AG04449 (cell line): ENCODE measurements at places on chromosomes 16 and 17.

DNA sequence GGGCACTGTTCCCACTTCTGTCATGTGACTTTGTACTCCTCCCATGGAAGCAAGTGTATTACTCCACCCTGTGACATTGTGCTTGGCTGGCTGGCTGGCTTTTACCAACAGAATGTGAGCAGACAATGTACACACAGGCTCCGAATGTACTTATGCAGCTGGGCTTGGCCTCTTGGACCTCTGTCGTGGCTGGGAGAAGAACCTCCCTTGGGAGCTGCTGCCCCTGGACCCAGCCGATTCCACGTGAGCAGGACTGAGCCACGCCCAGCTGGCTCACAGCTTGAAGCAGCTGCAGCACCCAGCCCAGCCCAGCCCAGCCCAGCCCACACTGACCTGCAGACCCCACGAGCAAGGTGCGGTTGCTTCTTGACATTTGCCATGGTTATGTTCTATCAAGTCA is 177.5 kb downstream of the RBFOX3 start:
- DNase-seq, result no peak

- DNase-seq, result no peak
Observed at GRCh38 chr17:74758848-74759168, 10.4 kb downstream of the NHERF1 start.

DNA sequence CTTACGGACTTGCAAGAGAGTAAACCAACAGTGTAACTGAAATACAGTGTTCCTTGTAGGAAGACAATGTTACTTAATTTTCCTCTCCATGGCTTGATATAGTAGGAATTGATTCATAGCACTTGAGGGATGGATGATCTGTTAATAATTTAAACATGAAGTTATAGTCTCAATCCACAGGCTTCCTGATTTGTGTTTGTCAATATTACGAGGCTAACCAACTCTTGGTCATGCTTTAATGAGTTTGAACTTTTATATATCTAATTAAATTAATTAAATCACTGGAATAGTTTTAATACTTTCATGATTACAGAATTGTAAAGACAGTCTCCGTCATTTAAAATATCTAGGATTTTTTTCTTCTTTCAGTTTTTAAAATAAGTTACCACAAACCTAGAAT is 112.0 kb upstream of the HAS3 start:
- DNase-seq, result no peak

DNA sequence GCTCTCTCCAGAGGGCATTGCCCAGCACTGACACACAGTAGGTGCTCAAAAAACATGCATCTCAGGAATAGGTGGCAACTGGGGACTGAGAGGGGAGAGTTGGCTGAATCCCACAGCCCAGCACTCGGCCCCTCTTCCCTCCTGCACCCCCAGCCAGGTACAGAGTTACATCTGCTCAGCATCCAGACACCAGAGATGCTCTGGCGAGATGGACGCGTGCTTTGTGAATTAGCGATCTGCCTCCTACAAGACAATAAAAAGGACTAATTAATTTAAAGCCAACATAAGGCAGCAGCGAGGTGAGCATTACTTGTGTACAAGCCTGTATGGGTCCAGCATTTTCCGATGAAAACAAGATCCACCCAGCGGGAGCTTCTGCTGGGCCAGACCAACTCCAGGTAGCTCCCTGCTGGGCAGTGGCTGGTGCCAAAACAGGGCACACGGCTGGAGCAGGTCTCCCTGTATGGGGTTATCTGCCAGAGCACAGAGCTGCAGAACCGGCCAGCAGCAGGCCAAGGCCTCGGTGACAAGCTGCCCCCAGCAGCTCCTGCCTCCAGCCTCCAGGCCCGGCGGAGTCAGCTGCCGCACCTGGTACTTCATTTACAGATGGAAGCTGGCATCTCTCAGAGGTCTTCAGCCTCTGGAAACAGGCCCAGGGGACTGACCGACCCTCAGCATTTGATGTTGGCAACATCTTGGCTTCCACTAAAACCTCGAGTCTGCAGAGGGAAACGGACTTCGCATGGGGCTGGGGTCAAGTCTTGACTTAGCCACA is 219.7 kb upstream of the SDK2 start:
- no peak for DNase-seq

DNA sequence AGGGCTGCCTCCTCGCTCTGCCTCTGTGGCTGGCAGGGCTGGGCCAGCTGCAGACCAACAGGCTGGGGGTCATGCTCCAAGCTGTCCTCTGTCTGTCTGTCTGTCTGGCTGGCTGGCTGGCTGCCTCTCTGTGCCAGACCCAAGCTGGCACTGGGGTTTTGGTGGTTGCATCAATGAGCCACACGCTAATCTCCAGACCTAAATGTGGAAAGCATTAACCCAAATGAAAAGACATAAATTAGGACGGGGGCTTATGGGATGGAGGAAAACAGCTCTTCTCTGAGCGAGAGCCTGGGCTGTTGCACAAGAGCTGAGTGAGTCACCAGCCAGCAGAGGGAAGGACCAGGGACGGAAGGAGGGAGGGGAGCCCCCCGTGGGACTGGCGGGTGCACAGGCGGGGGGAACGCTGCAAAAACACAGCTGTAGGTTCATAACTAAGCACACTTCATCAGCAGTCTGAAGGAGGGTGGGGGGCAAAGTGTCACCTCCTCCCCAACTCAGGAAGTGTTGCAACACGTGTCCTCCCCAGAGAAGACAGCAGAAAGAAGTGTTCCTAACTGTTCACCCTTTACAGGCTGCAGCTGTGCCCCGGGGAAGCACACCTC is 83.4 kb downstream of the GAS7 start:
- DNase-seq, result peak; percentile 93

GRCh38 chr16:21283521-21284289 is 5.6 kb upstream of the CRYM start:
- DNase-seq, result no peak

GRCh38 chr16:700684-701584 is 4.7 kb downstream of the FBXL16 start:
- no peak for DNase-seq

- no peak for DNase-seq
Observed at GRCh38 chr16:85615852-85616606, 2.9 kb downstream of the GSE1 start.

DNA sequence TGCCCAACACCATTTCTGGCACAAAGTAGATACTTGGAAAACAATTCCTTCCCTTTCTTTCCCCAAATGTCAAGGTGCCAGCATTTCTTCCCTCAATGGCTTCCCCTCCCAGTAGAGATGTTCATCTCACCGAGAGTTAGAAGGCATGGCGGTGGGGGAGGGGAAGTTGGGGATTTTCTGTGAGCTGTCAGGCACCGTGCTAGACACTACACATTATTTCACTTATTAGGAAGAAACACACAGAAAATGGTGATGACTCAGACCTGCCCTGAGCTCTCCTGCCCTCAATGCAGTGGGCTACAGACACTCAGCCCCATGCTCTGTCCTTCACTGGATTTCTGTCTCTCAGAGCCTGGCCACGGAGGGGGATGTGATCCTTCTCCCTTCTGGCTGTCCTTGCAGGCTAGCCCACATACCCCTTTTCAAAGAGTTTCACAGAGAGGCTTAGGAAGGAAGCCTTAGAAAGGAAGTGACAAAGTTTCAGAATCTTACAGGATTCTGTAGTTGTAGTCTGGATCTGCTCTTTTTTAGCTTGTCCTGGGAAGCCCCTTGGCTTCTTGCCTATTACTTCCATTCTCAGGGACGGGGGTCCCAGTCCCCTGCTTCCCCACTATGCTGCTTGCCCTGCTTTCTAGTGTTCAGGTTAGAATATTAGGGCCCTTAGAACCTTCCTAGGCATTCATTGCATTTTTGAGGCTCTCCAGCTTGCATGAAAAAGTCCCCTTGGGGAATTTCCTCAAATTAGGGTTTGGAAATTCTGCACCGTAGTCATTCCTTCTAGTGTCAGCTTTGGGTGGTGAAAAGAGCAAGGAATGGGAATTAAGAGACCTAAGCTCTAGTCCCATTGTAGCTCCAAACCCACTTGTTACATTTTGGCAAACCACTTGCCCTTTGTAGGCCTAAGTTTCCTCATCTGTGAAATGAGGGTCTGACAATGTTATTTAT is 12.2 kb upstream of the CCL5 start:
- no peak for DNase-seq
